ENCODE measurements at places on chromosomes 4 and X.

GRCh38 chrX:2503591-2504500, 3.1 kb upstream of the DHRSX start:
- no peak for DNase-seq

- no peak for DNase-seq
These were observed 128.5 kb upstream of the CYSLTR1 start for GRCh38 chrX:78455901-78456300.

- DNase-seq = no peak
These were observed 13.2 kb downstream of the IQSEC2 start for GRCh38 chrX:53268173-53268572.

GRCh38 chr4:182808673-182809416, 108.3 kb downstream of the DCTD start:
- peak; percentile 65 for DNase-seq

- no peak for DNase-seq
These were observed 321.7 kb upstream of the FSTL5 start for GRCh38 chr4:162485486-162485885.

GRCh38 chrX:37361596-37361995, 12.4 kb downstream of the PRRG1 start:
- no peak for DNase-seq

DNA sequence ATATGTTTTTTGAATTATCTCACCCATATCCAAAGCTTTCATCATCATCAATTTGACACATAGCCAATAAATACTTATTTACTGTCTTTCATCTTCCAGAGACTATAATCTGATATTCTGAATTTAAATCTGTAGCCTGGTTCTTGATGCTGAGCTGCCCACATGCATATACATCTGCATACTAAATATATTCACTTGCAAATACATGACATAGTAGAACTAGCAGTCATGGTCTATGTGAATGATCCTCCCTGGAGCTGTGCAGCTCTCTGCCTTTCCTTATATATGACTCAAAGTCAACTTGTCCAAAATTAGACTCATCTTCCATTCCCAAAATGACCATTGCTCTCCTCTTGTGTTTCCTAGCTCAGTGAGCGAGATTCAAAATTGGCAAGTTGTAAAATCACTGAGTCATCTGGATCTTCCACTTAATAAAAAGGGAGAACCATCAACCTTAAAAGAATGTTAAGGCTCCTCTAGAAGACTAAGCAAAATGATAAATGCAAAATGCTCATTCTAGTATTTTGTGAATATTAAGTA, 448.2 kb downstream of the PPARGC1A start:
- DNase-seq = no peak

DNA sequence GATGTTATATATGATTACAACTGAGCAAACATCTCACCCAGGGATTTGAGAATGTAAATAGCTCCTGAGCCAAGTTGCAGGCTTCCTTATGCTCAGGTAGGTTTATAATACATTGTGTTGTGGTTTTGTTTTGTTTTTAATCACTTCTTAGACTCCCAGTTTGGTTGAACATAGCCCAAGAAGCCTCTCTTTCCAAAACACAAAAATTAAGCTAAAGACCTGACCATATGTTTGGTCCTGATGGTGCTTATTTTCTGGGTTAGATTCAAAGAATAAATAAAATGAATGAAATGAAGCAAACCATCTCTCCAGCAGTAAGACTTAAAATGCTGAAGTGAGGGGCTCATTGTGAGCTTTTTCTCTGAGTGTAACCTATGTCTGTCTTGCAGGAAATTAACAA, 93.5 kb downstream of the GRXCR1 start:
- no peak for DNase-seq

GRCh38 chr4:126269106-126269505, 954.4 kb downstream of the FAT4 start:
- no peak for DNase-seq
